ENCODE measurements at places on chromosomes 5 and 9.
A peak's percentile ranks its signal among the peaks of the same experiment; 100 is the strongest.

DNA sequence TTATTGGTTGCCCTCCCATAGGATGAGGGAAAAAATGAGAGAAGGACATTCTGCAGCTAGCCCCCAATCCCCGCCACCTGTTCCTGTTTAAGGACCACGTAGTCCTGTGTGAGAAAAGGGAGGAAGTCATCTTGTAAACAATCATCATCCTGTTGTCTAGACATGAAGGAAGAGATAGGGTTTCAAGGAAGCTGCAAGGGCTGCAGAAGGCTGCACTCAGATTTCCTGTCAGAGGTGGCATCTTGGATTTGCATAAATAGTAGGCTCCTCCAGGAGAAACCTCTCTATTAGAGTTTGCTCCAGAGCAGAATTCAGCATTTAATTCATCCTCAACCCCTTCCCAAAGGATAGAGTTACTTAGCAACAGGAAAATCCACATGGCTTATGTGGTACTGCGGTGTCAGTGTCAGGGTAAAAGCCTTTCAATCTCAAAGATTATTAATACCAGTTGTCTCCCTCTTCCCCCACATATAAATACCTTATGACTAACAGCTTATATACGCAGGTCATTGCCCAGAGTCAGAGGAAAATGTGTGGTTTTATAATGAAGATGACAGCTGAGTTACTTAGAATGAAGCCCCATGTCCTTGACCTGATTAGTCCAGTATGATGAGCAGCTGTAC is 4.6 kb upstream of the DNAJC18 start:
- DNase-seq, result peak; percentile 20

GRCh38 chr5:145220481-145220880 is 614.7 kb downstream of the PRELID2 start:
- no peak for DNase-seq

GRCh38 chr5:121915765-121916164 is 46.0 kb upstream of the SRFBP1 start:
- DNase-seq, result no peak

- no peak for DNase-seq
These were observed 81.8 kb downstream of the GDNF start for GRCh38 chr5:37757980-37758582.

DNA sequence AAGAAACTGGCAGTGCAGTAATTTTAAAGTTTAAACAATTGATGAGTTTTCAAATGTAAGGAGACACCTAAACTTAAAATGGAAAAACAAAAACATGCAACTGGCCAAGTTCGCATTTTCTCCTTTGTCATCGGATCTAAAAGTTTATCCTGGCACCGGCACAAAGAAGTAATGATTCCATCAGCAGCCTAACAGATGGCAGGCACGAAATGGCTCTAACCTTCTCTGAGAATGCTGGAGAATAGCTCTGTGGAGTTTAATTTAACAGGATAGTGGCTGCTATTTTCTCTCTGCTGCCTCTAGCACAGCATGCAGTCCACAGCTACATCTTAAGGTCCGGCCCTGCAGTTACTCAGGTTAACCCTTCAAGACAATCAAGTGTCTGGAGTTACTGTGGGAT is 82.2 kb downstream of the PRELID2 start:
- DNase-seq, result no peak

- no peak for DNase-seq
These were observed 465.9 kb downstream of the CDH9 start for GRCh38 chr5:26572480-26572879.

DNA sequence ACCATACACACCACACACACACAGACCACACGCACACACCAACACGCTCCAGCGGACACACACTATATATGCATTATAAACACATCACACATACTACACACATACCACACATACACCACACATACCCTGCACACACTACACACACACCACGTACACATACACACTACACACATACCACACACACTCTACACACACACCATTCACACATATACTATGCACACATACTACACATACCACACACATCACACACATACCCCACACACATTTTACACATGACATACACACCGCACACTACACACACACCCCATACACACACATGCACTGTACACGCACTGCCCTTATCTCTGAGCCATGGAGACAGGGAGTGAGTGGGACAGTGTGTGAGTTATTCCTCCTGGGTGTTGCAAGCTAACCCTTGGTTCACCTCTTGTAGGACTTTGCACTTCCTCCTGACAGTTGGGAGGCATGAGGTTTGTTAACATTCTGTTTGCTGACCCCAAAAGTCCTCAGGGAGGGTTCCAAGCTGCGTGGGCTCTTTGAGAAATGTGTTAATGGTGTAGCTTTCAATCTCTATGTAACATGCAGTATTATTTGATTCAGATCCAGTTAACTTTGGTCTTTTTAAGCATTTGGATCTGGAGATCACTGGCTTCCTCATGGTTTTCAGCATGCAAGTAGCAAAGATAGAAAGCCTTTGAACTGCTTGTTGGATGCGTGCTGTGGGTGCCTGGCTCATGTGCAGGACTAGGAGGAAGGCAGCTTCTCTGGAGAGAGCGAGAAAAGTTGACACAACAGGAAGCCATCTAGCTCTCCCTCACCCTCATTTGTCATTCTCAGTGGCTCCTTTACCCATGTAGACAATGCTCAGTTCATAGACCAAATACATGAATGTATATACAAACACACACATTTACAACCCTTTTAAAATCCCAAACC is 13.7 kb downstream of the IL31RA start:
- no peak for DNase-seq

DNA sequence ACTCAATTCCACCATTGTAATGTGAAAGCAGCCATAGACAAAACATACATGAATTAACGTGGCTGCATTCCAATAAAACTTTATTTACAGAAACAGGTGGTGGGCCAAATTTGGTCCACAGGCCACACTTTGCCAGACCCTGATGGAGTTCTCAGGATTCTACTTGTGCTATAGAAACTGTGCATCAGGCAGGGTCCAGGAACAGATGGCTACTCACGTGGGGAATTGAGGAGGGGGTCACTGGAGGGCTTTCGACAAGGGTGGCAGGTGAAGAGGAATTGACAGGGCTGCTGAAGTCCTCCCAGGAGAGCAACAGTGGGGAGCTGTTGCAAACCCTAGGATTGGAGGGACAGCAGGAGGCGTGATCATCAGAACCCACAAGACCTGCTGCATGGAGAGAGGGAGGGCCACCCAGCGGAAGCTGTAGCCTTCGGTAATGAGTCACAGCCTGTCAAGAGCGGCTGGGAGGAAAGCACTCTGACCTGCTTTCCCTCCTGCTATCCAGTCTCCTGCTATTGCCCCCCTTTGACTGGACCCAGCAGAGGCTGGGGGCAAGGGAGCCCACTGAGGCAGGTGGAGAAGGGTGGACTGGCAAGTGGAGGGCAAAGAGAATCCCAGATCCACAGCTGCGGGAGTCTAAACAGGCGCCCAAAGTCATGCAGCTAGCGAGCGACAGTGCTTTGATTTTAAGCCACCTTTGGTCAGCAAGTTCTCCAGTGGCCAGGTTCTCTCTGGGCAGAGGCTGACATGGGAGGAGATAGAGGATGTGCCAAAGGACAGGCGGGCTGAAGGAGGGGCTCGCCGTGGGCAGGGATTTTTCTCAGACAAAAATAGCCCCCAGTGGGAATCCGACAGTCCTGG is 138.3 kb upstream of the SMIM23 start:
- DNase-seq, result peak; percentile 33

DNA sequence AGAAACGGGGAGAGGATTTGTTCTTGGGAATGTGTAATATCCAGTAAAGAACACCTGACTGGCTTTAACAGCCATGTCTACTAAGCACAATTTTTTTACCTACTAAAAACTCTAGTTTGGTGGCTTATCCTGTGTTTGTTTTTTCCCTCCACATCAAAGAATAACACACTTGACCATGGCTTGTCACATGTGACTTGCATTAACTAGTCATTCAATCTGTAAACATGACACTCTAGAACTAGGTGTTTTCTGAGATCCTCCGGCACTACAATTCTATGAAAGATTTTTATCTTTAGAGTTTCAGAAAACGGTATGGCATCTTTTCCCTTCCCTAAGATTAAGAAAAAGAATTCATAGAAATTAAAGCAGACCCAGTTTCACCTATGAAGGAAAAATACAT is 103.7 kb downstream of the CEMIP2 start:
- no peak for DNase-seq

GRCh38 chr5:61348447-61348846 is 16.4 kb downstream of the ZSWIM6 start:
- no peak for DNase-seq

DNA sequence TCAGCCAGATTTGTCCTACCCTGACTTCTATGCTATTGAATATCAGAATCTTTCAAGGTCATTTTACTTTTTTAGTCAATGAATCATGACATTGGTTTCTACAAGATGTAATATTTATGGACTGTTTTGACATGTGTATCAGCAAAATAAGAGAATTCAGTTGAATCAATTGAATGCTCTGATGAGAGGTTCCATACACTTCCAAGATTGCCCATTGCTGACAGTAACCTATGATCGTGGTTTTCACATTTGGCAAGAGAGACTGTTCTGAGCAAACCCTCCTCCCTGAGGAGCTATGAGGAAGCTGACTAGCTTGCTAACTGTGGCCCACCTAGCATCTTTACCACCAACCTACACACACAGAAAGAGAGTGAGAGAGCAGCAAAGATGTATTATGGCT is 56.7 kb upstream of the FST start:
- no peak for DNase-seq

GRCh38 chr5:151108566-151108965 is 27.7 kb upstream of the TNIP1 start:
- DNase-seq, result no peak

- DNase-seq, result no peak
These were observed 15.9 kb upstream of the SYNPO start for GRCh38 chr5:150624334-150625163.

- no peak for DNase-seq
These were observed 20.2 kb downstream of the NNT start for GRCh38 chr5:43623048-43623680.

GRCh38 chr9:84670138-84671041 is 861 bp downstream of the NTRK2 start:
- no peak for DNase-seq
